ENCODE measurements at places on chromosomes 12 and 14.

- DNase-seq = peak; percentile 33
These were observed 32.6 kb downstream of the COCH start for GRCh38 chr14:30906752-30907658.

- DNase-seq = no peak
These were observed 69.2 kb downstream of the PTPRQ start for GRCh38 chr12:80513211-80513610.

DNA sequence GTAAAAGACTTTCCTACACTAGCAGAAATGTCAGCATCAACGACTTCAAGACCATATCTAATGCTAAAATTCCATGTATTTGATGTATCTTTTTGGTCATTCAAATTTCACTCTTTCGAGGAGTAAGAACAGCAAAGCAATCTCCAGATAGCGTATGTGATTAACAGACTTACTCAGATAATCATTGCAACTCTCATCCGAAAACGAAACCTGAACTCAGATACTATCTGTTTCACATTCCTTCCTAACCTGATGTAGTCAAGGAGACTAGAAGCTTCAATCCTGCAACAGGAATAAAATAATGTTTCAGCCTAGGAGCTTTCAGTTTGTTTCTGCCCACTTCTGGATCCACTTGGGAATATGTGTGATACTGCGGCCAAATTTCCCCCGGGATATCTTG lies 286.3 kb downstream of the NUAK1 start:
- no peak for DNase-seq

DNA sequence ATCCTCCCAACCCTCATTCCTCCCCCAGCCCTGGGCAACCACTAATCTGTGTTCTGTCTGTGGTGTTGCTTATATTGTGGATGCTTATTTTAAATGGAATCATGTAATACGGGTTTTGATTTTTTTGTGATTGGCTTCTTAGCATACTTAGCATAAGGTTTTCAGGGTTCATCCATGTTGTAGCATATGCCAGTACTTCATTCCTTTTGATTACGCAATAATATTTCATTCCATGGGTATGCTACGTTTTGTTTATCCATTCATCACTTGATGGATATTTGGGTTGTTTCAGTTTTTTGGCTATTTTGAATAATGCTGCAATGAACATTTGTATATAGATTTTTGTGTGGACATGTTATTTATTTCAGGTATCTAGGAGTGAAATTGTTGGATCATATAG lies 82.9 kb downstream of the TSPAN9 start:
- no peak for DNase-seq
